ENCODE measurements at places on chromosomes 6 and 20.

- DNase-seq: no peak
Observed at GRCh38 chr20:57525328-57526086, 567 bp upstream of the CTCFL start.

DNA sequence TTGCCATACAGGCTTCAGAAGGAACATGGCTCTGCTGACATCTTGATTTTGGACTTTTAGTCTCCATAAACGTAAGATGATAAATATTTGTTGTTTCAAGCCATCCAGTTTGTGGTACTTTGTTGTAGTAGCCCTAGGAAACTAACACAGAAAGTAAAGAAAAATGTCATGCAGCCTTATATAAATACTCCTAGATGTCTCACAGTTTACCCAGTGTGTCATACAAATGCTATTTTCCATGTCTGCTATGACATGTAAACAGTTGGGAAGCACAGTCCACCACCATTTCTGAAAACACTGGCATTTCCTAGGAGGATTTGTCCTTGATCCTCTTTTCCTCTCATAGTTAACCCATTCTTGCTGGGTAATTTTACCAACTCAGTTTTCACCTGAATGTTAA lies 30.6 kb upstream of the ME1 start:
- DNase-seq: peak; percentile 7

GRCh38 chr6:31663961-31664789 lies 622 bp downstream of the GPANK1 start:
- peak; percentile 89 for DNase-seq

DNA sequence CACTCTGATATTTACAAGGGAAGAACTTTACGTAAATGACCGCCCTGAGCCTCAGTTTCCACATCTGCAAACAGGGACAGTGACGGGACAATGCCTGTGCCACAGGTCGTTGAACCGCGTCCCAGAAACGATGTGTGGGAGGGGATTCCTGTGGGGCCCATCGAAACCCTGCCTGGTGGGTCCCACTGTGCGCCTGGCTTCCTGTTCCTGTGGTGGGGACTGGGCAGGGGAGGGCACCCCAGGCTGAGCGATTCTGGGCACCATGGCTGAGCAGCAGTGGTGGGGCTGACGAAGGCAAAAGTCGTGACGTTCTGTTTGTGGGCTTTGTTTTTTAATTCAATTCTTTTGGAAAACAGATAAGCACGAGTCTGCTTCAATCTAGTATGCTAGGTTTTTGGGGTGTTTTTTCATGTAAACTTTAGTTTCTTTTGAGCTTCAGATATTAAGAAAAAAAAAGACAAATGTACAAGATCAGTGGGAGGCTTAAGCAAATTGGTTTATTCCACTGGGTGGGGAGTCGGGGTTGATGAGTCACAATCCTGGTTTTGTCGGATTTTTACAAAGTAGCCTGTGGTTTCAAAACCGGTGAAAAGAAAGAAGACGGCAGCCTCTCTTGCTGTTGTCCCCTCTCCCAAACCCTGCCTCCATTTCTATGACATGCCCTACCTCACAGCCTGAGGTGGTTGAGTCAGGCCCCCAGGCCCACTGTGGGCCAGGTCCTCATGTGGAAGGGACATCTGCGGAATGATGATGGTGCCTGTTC lies 40.4 kb downstream of the GNAS-AS1 start:
- no peak for DNase-seq

DNA sequence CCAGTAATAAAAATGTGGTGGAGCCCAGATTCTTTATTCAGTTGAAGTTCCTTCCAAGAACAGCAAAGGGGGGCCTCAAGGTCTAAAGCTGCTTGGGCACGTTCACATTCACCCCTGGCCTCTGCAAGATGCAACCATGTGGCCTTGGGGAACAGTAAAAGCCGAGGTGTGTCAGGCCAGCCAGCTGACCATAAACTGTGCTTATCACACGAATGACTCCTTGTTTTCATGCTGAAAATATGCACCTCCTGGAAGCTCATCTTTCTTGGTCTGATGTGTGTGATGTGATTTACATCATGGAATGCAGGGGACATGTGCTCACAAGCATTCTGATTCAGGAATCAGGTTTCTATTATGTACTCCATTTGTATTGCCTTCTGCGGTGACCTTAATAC lies 211.6 kb upstream of the MARCKS start:
- DNase-seq: peak; percentile 99

DNA sequence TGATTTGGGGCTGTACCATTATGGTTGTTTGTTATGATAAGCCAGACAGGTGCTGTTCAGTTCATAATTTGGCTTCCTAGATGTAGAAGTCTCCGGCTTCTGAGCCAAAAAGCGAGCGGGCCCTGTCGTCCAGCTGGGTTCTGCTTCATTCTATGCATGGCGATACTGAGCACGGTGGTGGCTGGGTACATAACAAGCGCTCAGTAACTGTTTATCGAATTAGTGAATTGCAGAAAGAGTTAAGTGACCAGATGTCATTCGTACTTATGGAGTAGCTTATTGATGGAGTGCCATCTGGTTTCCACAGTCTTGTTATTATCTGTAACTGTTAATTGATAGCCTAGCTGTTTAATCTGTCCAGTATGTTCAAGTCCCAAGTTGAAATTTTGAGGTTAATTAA lies 85.0 kb downstream of the DTD1 start:
- no peak for DNase-seq

GRCh38 chr20:60986506-60987156 lies 265.4 kb upstream of the CDH4 start:
- DNase-seq: no peak

DNA sequence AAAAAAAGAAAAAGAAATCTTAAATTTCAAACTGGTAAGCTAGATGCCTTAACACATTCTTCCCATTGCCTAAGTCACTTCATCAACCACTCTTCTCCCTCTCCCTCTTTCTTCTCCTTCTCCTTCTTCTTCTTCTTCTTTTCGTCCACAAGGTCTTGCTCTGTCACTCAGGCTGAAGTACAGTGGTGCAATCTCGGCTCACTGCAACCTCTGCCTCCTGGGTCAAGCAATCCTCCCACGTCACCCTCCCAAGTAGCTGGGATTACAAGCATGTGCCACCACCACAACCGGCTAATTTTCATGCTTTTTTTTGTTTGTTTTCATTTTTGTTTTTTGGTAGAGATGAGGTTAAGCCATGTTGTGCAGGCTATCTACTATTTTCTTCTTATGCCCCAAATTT lies 60.2 kb downstream of the GPR63 start:
- DNase-seq: no peak

DNA sequence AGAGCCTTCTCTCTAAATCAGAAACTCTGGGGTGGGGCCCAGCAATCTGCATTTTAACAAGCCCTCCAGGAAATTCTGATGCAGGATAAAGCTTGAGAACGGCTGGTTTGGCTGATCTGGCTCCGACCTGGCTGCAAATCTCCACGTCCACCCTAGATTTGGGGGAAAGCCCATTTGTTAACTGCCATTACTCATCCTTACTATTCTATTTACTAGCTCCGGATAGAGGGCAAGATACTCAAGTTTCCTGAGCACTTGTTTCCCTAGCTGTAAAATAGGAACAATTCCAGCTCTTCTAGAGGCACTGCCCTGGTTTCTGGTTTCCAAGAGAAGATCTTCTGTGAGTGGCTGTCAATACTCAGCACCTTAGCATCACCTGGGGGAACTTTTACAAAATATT lies 44.4 kb downstream of the DAAM2 start:
- peak; percentile 69 for DNase-seq

DNA sequence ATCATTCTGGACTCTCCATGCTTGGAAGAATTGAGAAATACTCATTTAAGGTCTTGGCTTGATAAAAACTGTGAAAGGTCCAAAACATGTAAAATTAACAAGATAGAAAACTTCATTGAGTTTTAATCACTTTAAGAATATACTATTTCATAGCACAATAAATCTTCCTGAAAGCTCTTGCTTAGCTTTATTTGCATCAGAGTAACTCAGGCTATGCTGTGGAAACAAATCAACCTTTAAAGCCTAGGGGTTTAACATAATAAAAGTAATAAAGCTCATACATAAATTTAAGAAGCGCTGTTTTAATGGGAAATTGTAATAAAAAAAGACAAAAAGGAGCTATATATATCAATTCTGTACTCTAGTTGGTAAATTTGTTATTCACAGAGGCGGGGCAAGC lies 77.2 kb upstream of the PTCHD4 start:
- DNase-seq: no peak

DNA sequence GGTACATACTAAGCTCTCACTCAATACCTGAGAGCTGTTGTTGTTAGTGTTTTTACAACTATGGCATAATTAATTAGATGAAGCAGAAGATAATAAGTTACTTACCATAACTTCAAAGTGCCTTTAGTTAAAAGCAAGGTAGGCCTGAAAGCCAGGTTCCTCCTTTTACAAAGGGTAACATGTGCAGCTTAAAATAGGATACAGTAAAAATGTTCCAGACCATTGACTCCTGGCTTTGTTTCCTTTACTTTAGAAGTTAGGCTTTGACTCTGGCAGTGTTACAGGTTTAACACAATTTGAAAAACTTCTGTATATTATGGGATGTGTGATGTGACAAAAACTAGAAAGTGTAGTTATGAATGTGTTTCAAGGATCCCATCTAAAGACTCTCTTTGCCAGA lies 522.5 kb downstream of the EPM2A start:
- DNase-seq: no peak

GRCh38 chr6:127162836-127163235 lies 44.4 kb downstream of the RSPO3 start:
- no peak for DNase-seq

GRCh38 chr20:32806356-32806755 lies 13.4 kb upstream of the MAPRE1 start:
- no peak for DNase-seq

DNA sequence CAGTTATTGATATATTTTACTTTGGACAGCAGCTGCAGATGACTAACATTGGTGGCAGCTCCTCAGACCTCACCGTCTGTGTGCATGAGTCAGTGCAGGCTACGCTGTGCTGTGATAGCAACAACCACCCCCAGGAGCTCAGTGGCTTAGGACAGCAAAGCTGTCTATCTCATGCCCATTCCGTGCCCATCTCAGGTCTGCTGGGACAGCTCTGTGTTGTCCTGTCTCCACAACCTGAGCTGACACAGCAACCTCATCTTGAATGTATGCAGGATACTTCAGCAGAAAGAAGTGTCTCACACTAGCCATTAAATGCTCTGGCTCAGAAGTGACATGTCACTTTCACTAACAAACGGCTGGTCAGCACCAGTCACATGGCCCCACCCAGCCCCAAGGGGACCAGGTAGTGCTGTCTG lies 47.7 kb downstream of the BANF2 start:
- peak; percentile 89 for DNase-seq

- peak; percentile 45 for DNase-seq
Observed at GRCh38 chr6:53815381-53816119, 20.7 kb downstream of the LRRC1 start.

DNA sequence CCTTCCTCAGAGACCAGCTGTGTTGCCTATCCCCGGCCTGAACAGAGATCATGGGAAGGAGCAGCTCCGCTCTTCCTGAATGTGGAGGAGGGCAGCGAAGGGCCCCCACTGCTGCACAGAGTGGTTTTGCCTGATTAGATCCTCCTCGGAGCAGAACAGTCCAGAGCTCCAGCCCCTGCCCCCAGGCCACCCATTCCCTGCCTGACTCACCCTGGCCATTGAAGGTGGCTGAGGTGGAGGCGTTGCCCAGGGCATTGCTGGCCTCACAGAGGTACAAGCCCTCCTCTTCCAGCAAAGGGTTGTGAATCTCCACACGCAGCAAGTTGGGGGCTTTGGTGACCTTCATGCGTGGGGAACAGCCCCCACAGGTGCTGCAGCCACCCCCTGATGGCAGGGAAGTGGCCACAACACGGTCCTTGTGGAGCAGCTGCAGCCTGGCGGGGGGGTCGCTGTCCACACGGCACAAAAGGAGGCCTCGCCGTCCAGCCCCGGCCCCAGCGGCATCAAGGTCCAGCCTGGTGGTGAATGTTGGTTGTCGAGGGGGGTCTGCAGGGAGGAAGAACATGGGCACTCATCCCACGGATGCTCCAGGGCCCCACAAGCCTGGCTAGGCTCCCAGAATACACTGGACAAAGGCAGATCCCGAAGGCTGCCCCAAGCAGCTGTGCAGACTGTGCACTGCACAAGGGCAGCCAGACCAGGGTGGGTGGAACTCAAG lies 14.7 kb downstream of the SIGLEC1 start:
- DNase-seq: no peak

- no peak for DNase-seq
Observed at GRCh38 chr20:32063695-32064094, 11.7 kb downstream of the HCK start.

DNA sequence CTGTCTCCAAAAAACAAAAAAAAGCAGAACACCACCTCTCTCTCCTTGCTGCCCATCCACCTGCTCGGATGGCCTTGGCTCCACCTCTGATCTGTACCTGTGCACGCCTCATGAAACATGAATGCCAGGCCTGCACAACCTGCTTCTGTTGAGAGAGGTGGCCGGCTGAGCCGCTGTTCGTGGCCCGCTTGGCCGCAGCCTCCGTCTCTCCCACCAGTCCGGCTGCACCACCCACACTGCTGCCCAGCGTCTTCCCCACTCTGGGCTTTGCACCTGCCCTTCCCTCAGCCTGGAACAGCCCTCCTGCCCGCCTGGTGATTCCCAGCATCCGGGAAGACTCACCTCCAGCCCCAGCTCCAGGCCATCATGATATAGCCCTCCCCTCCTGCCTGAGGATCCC lies 12.2 kb upstream of the ZBTB46 start:
- no peak for DNase-seq

GRCh38 chr20:53606364-53606985 lies 12.8 kb upstream of the ZNF217 start:
- DNase-seq: peak; percentile 87

- DNase-seq: no peak
Observed at GRCh38 chr6:39577446-39578165, 147.6 kb downstream of the KIF6 start.

GRCh38 chr6:106039897-106040592 lies 46.1 kb upstream of the PRDM1 start:
- peak; percentile 30 for DNase-seq

DNA sequence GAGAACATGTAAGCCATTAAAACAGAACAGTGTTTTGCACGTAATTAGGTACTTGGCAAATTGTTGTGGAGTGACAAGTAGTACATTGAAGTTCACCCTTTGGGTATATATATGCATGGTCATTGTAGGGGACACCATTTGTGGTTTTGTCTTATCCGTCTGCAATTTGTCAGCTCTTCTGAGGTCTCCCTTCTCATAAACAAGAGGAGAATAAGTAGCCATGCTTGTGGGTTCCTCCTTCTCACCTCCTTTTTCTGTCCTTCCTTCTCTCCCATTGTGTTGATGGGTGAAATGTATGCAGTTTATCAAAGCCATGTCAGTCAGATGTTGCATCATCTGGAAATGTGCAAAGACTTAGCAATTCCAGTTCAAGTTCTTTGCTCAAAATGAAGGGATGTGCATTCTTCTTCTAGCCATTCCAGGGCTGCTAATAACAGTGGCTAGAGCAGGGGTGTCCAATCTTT lies 70.9 kb downstream of the QKI start:
- peak; percentile 32 for DNase-seq

Data from EH (cell line).